ENCODE measurements at places on chromosomes 13 and 19.
A peak's percentile ranks its signal among the peaks of the same experiment; 100 is the strongest.

DNA sequence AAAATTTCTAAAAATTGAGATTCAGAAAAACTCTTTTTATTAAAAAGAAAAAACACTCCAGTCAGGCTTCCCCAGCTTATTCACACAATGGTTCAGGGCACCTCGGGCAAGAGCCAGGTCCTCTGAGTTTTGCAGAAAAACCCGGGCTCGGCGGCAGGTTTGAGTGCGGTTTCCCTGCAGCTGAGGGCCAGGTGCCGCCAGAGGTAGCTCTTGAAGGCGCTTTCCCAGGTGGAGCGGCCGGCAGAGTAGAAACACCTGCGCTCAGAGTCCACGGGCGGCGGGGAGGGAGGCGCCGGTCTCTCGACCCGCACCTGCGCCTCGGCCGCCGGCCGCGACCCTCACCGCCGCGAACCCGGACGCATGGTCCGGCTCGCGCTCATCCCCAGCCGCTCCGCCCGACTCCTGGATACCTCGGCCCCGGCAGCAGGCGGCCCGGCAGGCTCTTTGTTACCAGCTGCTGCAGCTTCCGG lies 444 bp downstream of the PROSER1 start:
- no peak for DNase-seq

DNA sequence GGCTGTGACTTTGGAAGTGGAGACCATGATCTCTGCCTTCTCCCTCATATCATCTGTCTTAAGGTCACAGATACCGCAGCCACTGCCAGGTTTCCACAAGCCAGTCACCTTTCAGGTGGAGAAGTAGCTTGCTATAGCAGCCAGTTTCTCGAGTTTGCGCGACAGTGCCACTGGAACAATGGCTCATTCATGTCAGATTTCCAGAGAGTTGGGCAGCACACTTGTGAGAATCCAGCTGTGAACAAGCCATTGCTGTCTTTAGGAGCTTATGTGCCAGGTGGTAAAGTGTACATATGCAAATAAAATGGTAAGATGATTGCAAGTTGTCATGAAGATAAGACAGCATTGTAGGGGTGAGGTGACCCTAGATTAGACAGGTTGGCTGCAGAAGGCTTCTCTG lies 22.3 kb downstream of the GARRE1 start:
- no peak for DNase-seq

GRCh38 chr19:36093687-36094086 lies 17.3 kb upstream of the OVOL3 start:
- DNase-seq, result no peak

GRCh38 chr13:28761586-28761985 lies 42.8 kb upstream of the SLC46A3 start:
- no peak for DNase-seq

- DNase-seq, result no peak
Measured at GRCh38 chr13:24267801-24268200, 41.6 kb upstream of the C1QTNF9 start.

- no peak for DNase-seq
Measured at GRCh38 chr13:27857282-27857681, 62.5 kb upstream of the PDX1 start.

GRCh38 chr19:35006342-35006998 lies 6.3 kb downstream of the GRAMD1A start:
- no peak for DNase-seq

DNA sequence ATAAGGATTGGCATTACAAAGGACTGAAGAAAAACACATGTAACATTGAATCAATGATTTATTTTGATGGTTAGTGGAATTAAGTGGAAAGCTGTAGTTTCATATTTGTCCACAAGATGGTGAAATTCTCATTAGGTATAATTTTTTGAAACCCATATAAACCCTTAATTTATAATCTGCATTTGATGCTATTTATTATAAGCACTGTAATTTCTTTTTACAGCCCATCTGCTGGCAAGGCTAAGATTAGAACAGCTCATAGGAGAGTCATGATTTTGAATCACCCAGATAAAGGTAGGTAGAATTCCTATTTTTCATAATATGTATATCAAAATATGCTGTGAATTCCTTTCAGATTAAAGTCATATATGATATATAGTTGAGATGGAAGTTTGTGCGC lies 62.2 kb downstream of the DNAJC15 start:
- DNase-seq, result peak; percentile 34

GRCh38 chr19:3521104-3521445 lies 15.0 kb downstream of the FZR1 start:
- no peak for DNase-seq

DNA sequence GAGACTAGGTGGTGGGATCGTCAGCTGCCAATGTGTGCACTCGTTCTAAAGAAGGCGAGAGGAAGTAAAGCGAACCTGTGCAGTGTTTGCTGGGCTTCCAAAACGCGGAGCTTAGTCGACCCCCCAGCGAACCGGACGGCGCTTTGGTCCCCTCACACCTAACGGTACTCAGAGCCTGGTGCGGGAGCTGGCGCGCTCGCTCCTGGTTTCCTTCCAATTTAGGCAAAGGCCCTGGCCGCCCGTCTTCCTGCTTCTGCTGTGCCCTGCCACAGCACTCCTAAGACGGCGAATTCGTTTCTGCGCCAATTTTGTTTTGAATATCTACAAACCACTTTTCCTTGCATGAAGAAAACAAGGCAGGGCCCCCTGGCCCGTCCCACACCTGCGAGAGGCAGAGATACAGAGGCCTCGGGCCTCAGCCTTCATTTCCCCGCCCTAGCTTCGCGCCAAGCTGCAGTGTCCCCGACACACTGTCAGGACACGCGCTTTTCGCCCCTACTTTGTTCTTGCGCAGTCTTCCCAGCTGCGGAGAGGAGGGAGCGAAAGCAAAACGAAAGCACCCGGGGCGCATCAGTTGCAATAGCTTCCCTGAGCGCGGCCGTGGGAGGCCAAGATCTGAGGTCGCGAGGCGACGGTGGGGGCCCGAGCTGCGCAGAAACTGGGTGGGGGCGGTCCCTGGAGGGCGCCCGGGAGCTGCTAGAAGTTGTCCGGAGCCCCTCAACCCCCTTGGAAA lies 111.9 kb downstream of the KCNRG start:
- no peak for DNase-seq

DNA sequence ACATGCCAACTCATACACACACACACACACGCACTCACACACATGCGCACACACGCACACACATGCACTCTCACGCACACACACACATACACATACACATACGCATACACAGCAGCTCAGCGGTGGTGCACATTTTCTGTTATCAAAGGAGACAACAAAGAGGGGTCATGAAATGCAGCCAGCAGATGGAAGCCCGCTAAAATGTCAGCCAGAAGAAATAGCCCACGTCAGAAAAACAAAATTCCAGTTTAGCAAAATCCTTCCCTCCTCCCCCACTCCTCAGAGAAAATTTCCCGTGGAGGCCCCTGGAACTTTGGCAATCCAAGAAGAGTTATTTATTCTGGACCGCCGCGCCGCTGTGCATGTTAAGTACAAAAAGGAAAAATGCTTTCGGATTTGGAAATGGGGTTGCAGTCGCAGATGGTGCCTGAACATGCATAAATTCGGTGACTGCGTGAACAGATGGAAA lies 114.6 kb upstream of the VSTM2B start:
- no peak for DNase-seq

- DNase-seq, result no peak
Measured at GRCh38 chr19:16148443-16149229, 5.2 kb downstream of the HSH2D start.

- peak; percentile 38 for DNase-seq
Measured at GRCh38 chr13:29465741-29466293, 129.7 kb downstream of the SLC7A1 start.

All from GM03348 (cell line).